CD4-positive, alpha-beta T cell treated with Interleukin-6 at 100 ng/mL for 8 hours (primary cell): ENCODE measurements at places on chromosomes 2 and 18.

GRCh38 chr2:188315750-188316149 lies 24.1 kb downstream of the GULP1 start:
- no peak for DNase-seq

GRCh38 chr2:107621186-107622165 lies 205.2 kb upstream of the RGPD4 start:
- no peak for DNase-seq

DNA sequence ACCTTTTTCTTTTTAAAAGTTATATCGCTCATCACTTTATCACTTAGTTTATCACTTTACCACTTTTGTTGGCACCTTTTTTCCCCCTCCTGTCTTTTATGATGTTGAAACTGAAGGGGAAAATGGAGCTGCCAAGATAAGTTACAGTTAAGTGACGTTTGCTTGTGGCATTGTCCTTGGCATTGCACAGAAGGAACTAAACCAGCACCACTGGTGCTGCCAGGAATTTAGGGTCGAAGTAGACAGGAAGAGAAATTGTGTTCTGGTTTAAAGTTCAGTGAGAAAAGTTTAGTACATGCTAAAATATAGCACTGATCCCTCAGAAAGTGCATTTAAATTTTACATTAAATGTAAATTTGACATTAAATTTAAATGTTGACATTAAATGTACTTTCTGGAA lies 49.9 kb downstream of the MYO1B start:
- DNase-seq = no peak

DNA sequence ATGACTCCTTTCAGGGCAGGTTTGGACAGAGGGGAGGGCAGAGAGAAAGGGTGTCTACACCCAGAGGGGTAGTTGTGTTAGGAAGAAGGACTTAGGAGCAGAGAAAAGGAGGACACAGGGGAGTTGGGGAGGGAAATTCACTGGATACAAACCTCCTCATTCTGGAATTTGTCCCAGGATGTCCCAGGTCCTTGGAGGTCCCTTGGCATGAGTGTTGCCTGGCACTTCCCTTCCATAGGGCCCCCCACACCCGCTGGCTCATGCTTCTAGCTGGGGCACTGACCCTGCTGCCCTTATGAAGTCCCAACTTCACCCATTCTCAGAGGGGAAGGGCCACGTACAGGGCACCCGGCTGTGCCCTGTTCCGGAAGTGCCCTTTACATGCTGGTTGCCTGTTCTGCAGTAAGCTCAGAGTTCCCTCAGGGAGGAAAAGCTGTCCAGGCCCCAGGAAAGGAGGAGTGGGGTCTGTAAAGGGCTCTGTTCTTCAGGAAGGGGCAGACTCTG lies 93.6 kb upstream of the SMAD2 start:
- no peak for DNase-seq

DNA sequence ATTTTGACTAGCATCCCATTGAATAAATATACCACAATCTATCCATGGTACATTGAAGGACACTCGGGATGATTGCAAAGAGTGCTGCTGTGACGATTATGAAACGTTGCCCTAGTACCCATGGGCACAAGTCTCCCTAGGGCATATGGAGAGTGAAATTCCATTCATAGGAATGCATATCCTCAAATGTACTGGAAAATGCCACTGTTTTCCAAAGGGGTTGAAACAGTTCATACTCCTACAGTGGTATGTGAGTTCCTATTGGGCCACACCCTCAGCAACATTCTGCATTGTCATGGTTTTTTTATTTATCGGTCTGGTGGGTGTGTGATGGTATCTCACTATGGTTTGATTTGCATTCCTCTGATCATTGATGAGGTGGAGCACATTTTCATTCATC lies 130.6 kb downstream of the TWIST2 start:
- DNase-seq = no peak

- DNase-seq = no peak
Measured at GRCh38 chr2:240786871-240787311, 33.1 kb downstream of the KIF1A start.

- no peak for DNase-seq
Measured at GRCh38 chr2:68388772-68389171, 23.7 kb downstream of the PLEK start.

DNA sequence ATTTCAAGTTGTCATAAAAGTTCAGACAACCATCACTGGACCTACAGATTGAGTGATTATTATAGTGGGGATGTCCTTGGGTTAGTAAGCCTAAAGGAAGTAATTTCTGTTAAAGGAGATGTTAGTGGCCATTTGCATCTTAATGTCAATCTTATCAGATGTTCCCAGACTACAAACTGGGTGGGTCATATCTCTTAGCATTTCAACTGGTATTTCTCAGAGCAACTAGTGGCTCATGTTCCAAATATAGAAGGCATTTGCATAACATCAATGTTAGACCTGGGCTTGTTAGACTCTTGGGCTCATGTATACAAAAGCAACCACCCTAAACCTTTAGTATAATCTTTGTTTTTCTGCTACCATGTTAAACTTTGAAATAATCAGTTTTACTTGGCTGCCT lies 17.9 kb downstream of the PLEKHA3 start:
- no peak for DNase-seq

- DNase-seq = no peak
Measured at GRCh38 chr2:121362774-121363173, 77.8 kb upstream of the TFCP2L1 start.

- no peak for DNase-seq
Measured at GRCh38 chr2:196957881-196958525, 31.5 kb upstream of the PGAP1 start.

- DNase-seq = no peak
Measured at GRCh38 chr2:53629501-53629900, 138.1 kb upstream of the CHAC2 start.

- no peak for DNase-seq
Measured at GRCh38 chr18:4672162-4672561, 217.1 kb upstream of the DLGAP1 start.

- DNase-seq = no peak
Measured at GRCh38 chr2:173458991-173459780, 104.5 kb downstream of the CDCA7 start.

- no peak for DNase-seq
Measured at GRCh38 chr2:218623366-218623705, 15.6 kb downstream of the PLCD4 start.

- DNase-seq = no peak
Measured at GRCh38 chr2:188884517-188884916, 89.7 kb upstream of the COL3A1 start.

DNA sequence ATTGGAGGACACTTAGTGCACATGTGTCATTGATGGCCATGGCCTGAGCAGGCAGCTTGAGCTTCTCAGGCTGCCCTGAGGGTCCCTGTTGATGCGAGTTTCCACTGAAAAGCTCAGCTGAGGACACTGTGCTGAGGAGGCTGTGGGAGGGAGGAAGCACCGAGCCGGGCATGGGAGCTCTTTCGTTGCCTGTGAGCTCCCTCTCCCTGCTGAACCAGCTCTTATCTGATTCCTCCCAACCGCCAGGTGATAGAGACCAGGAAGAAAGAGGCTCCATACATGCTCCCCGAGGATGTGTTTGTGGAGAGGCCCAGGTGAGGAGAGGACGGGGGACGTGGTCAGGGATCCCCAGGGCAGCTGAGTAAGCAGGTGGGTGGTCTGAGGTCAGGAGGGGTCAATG lies 27.3 kb downstream of the POMC start:
- DNase-seq = no peak

DNA sequence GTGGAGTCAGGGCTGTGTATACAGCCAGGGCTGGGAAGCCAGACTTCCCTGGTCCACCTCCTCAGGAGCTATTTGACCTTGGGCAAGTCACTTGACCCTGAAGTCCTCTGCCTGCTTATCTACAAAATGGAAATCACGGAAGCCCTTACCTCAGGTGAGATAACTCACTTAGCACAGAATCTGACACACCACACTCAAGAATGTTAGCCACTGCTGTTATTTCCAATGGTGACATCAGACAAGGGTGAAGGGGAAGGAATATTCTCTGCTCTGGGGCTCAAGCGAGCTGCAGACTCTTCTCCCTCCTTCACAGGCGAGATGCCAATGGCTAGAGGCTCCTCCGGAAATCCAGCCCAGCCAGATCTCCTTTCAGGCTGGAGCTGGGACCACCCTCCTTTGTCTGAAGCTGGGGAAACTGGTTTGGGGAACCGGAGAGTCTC lies 189.6 kb downstream of the HAUS1 start:
- no peak for DNase-seq

- DNase-seq = no peak
Measured at GRCh38 chr2:215652388-215652787, 216.5 kb upstream of the FN1 start.

DNA sequence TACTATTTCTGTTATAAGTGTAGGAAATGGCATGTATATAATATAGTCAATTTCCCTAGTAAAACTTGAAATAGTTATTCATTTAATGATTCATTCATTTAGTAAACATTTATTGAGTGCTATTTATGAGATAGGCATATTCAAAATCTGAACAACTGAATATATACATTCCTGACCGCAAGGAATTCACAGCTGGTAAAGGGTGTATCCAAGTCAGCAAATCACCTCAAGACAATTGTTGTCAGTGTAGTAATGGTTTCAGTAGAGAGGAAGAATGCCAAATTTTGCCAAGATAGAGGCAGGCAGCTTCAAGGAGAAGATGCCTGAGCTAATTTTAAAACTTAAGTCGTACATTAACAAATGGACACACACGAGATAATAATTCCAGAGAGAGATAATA lies 89.8 kb upstream of the CHST9 start:
- no peak for DNase-seq

DNA sequence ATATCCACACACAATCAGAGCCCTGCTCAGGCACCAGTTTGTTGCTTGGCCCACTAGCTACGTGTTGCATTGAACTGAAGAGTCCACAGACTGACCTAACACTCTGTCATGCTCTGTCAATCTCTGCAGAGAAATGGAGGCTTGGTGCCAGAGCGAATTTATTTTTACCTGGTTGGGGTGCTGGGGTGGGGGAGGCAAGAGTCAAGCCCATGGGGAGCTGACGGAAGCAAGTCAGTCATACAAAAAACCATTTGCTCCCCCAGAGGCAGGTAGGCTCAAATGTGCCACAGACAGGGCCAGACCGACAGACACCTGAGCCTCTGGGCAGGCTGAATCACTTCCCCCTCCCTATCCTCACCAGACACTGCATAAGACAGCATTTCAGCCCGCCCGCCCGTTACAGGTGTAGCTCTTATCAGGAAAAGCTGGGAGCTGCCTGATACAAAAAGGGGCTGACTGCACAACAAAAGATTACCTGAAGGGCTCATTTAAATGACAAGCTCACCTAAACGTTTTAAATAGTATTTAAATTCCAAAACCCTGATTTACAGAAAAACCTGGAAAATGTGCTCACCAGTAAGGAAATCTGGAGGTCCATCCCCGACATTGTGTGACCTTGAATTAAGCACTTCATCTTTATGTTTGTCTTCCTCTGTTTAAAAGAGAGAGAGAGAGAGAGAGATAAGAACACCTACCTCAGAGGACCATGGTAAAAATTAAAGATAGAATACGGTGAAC lies 2.1 kb upstream of the PCBP1 start:
- DNase-seq = peak; percentile 81

GRCh38 chr18:32553640-32554365 lies 83.1 kb upstream of the GAREM1 start:
- DNase-seq = no peak

DNA sequence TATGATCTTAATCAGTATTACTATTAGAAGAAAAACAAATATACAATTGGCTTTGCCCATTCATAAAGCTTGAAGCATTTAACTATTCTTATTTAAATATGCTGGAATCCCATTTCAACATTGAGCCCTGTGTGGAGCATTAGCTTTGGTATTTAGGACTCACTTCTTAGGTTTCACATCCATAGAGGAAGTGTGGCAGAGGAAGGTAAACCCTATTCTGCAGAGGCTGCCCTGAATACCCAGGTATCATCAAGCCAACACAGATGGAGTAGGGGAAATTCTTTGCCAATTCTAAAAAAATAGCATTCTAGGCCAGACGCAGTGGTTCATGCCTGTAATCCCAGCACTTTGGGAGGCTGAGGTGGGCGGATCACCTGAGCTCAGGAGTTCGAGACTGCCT lies 361.5 kb downstream of the FIGN start:
- DNase-seq = no peak

DNA sequence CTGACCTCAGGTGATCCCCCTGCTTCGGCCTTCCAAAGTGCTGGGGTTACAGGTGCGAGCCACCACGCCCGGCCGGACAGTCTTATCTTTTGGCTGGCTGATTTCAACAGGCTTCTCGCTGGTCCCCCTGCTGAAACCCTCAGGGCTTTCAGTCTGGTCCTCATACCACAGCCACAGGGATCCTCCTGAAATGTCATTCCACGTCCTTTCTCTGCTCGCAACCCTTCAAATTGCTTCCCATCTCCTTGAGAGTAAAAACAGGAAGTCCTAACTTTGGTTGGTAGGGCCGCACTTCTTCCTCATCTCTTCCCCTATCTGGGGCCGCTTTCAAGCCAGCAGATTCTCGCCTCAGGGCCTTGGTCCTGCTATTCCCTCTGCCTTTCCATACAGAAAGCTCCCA lies 1.4 kb upstream of the CAB39 start:
- DNase-seq = no peak

DNA sequence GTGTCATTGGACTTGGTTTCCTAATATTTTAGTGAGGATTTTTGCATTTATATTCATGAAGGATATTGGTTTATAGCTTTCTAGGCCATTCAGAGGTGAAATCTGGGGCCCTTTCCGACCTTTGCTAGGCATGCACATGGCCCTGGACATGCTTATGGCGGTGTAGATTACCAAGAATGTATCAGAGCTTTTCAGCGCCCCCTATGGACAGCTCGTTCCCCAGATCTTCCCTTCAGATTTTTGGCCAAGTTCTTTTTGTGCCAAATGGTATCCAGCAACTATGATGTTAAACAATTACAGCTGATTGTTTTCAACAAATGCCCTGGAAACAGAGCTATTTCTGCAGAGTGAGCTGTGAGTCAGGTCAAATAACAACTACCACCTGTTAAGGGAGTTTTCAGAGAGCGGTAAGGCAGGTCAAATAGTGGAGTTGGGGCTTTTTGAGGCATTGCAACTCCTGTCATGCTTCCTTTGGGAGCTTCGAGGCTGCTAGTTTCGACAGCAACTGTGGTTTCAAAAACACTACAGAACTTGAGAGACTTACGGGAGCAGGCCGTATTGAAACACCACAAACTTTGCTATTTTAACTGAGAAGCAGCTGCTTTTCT lies 188.3 kb downstream of the ZNF516 start:
- DNase-seq = no peak

- DNase-seq = no peak
Measured at GRCh38 chr18:39481281-39481680, 1915.7 kb upstream of the CELF4 start.

DNA sequence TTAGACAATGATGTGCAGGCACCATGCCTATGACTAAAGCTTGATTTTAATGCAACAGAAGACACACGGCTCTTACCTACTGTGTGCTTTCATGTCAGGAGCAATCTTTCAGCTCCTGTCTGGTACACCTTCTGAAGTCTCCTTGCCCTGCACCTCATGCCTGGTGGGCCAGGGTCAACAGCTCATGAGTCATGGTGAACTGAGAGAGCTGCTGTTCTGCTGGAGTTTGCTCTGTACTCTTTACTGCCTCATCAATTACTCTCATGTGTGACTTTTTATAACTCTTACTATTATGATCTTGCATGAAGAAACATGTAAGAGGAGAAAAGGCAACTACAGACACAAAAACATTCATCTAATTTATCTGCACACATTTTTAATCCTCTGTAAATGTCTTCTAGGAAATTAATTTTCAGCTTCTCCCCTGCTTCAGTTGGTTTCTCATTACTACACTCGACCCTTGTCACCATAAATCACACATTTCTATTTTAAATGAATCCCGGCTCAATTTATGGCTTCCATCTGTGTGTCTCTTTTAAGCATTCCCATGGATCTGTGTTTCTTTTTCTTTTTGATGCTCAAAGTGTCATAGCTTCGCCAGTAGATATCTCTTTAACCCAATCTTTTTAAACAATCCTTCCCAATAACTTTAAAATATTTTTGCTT lies 9.7 kb downstream of the SERPINB7 start:
- DNase-seq = no peak
